Neural cell (in vitro differentiated cells): ENCODE measurements at places on chromosomes 16 and 17. TPM values are rescaled to one million over a fixed set of nuclear protein-coding genes. Genes with fewer than 3 reads are reported as not detected.

The TP53I13 gene
- polyA plus RNA-seq = 18.4 and 23.3 TPM in 2 replicates

The STX1B gene
- polyA plus RNA-seq = 4.5 and 9.2 TPM in 2 replicates

The HES7 gene
- polyA plus RNA-seq = 7.3 and 15.3 TPM in 2 replicates

The SMTNL2 gene
- 0.54 and 0.81 TPM in 2 replicates for polyA plus RNA-seq

The FAM83G gene
- polyA plus RNA-seq = 0.12 TPM in 1 of 2 replicates, not detected in the other

The CYBA gene
- 5.7 and 6.3 TPM in 2 replicates for polyA plus RNA-seq

The ACE gene
- 1.5 and 2.1 TPM in 2 replicates for polyA plus RNA-seq

The CSH2 gene
- polyA plus RNA-seq = not detected in 2 replicates

The EVPLL gene
- polyA plus RNA-seq = not detected in 2 replicates

The DNASE1L2 gene
- polyA plus RNA-seq = 10.2 and 10.9 TPM in 2 replicates

The C17orf113 gene
- polyA plus RNA-seq = 3.0 and 5.2 TPM in 2 replicates

The KRT27 gene
- not detected in 2 replicates for polyA plus RNA-seq

The ASPA gene
- polyA plus RNA-seq = 0.24 TPM in 1 of 2 replicates, not detected in the other

The RTN4RL1 gene
- polyA plus RNA-seq = 6.6 and 8.1 TPM in 2 replicates

The KRT16 gene
- polyA plus RNA-seq = not detected in 2 replicates
